Activated CD4-positive, alpha-beta T cell treated with anti-CD3 and anti-CD28 coated beads, Interleukin-2, amount 50 U/mL, for 24 hours (primary cell): ENCODE measurements at places on chromosomes 11 and 22.

DNA sequence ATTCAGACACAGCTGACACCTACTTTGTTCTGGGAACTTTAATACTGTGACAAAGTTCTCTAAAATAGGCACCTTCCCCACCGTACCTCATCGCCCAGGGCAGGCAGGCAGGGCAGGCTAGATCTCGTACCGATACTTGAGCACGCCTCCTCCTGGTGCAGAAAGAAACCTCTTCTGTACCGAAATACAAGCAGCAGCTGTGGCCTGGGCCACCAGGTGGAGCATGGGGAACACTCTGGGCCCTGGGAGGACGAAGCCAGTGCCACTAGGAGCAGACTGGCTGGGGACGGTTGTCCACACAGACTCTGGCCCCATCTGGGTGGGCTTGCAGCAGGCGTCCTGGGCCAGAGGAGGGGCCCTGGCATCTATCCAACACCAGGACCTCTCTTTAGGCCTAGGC is 12.8 kb downstream of the PMM1 start:
- DNase-seq = no peak

GRCh38 chr11:67997475-67997921 is 6.4 kb downstream of the UNC93B1 start:
- no peak for DNase-seq

DNA sequence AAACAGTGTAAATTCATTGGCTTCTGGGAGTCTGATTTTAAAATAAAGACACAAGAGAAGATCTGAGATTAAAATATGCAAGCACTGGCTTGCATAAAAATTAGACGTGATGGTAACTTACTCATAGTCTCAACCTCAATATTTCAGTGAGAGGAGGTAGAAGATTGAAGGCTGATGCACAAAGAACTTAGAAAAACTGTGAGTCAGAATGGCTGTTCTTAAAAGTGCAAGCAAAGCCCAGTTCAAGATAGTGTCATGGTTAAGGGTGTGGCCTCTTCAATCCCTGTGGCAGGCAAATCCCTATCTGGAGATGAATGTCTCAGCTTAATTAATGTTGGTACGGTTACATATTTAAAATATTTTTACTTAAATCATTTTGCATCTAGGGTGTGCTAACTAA is 33.6 kb upstream of the FIBIN start:
- no peak for DNase-seq

- no peak for DNase-seq
Observed at GRCh38 chr22:21818487-21819182, 48.8 kb downstream of the MAPK1 start.

GRCh38 chr11:35714882-35715627 is 52.5 kb downstream of the TRIM44 start:
- no peak for DNase-seq

GRCh38 chr11:45859661-45860140 is 12.4 kb downstream of the CRY2 start:
- no peak for DNase-seq

DNA sequence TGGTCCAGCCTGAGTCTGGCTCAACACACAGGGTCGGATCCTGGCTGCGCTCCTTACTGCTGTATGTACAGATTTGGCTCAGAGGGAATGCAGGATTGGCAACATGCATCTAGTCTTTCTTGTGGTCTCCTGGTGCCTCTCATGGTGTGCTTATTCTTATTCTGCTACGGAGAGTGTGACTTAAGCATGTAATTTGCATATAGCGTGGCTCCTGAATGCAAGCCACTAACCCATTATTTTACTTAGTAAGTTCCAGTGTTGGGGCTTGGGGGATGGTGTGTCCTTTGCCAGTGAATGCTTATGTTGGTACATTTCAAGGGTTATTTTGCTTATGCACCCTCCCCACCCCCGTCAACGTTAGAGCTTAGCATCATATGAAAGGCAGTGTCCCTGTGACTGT is 51.2 kb downstream of the PTPRJ start:
- no peak for DNase-seq

- no peak for DNase-seq
Observed at GRCh38 chr11:17066691-17067090, 10.8 kb downstream of the RPS13 start.

- no peak for DNase-seq
Observed at GRCh38 chr22:48106715-48107259, 1344.3 kb downstream of the TBC1D22A start.

DNA sequence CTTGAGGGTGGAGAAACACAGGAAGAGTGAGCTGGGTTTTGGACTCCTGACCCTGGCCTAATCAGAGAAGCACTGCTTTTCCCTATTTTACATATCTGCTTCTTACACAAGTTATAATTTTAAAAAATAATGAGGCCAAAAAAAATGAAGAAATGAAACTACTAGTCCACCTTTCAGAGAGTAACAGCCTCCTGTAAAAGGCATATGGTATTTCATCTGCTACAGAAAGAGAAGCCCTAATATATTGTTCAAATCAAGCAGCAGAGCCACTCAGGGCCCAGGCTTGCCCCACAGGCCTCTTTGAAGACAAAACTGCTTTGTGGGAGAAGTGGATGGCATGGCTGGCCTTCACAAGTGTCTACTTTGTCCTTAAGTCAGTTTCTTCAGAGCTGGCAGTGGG is 10.0 kb downstream of the DIXDC1 start:
- DNase-seq = no peak

DNA sequence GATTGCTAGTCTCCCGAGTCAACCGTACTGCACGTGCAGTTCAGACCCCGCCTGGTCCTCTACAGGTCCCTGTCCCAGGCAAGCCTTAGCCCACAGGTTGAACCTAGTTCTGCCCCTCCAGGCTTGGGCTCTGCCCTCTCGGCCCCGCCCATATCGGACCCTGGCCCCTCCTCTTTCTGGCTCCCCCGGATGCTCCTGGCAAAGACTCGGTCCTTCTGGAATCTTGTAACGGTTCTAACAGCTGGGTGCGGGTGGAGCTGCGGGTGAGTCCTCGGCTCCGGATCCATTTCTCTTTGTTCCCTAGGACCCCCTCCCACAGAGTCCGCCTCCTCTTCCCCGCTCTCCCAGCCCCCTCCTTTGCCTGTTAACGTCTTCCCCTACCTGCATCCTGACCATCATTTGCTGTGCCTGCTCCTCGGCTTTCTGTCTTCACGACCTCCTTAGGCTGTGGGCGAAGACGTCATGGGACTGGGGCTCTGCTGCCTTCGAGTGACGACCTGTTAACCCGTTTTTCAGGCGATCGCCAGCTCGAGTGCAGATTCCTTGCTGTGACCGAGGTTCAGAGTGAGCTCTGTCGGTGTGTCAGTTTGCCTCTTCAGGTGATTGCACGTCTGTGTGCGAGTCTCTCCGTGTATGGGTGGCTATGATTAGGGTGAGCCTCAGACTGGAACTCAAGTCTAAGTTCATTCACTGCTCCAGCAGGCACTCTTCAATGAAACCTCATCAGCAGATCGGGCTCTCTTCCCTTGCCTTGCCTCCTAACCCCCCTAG is at the start of gene DNHD1:
DNHD1 (plus strand) TSS at position 212 of the 771 bp plus-strand sequence. CDS start 936 bp downstream, outside the sequence.
- DNase-seq = no peak

GRCh38 chr11:70117567-70118145 is 39.5 kb downstream of the ANO1 start:
- no peak for DNase-seq

DNA sequence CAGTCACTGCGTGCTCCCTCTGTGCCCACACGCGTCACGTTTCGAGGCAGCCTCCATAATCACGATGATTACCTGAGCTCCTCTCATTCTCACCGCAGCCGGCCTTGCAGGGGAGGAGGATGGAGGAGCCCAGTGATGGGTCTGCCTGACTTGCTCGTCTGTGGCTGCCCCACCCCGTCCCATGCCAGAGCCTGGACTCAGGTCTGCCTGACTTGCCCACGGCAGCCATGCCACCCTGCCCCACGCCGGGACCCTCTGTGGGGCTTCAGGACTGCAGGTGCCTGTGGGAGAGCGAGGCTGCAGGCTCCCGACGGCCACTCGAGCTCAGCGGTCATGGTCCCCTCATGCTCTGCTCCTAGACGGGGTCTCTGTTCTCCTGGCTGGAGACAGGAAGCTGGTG is 1025.1 kb downstream of the BRD1 start:
- no peak for DNase-seq

GRCh38 chr22:39396797-39397195 is 2.8 kb upstream of the TAB1 start:
- no peak for DNase-seq

DNA sequence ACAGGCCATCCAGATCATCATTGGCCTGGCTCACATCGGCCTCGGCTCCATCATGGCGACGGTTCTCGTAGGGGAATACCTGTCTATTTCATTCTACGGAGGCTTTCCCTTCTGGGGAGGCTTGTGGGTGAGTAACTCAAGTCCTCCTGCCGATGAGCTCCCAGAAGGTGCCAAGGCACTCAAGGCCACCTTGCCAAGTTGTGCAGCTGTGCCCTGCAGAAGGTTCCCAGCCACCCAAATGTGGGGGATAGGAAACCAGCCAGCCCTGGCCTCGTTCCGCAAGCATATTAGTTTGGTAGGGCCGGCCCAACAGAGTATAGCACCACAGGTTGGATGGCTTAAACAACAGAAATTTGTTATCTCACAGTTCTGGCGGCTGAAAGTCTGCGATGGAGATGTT is 4.0 kb downstream of the MS4A8 start:
- no peak for DNase-seq

GRCh38 chr11:131637469-131638175 is 267.2 kb downstream of the NTM start:
- DNase-seq = no peak

DNA sequence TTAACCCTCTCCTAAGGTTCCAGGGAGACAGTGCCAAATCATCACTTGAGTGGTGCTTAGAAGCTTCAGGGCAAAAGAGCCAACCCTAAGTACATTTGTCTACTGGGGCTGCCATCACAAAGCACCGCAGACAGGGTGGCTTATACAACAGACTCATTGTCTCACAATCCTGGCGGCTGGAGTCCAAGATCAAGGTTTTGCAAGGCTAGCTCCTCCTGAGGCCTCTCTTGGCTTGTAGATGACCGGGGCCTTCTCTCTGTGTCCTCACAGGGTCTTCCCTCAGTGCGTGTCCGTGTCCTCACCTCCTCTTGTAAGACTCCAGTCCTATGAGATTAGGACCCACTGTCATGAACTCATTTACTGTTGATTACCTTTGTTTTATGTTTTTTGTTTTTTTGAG is 34.1 kb upstream of the CD81 start:
- no peak for DNase-seq

GRCh38 chr22:23530106-23530505 is 50.0 kb downstream of the IGLL1 start:
- no peak for DNase-seq

DNA sequence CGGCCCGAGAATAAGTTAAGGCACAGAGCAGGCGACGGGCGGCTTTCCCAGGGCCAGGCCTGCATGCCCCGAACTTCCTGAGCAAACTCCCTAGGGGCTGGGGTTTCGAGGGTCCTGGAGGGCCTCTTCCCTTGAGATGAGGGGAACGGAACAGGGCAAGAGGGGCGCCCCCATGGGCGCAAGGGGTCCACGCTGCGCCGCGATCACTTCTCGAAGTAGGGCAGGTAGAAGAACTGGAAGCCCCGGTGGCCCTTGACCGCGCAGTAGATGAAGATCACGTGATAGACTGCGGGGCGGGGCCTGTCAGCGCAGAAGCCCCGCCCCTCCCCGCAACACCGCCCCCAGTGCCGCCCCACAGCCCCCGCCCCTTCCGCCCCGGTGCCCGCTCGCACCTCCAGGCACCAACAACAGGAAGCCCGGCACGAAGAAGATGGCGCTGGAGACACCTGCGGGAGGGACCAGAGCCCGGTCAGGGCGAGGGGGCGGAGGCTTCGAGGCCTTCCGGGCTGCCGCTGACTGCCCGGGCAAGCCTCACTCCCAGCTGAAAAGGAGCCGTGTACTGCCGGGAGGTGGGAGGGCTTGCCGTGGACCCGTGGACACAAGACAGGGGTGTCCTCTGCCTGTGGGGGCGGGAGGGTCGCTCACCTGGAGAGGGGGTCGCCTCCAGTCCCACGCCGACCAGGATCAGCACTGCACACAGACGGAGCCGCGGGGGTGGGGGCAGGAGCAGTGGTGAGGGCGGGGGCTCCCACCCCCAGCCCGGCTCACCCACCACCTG is 4.5 kb downstream of the TMEM134 start:
- DNase-seq = peak; percentile 88

- no peak for DNase-seq
Observed at GRCh38 chr22:32572741-32573500, 98.3 kb downstream of the FBXO7 start.

GRCh38 chr11:80451105-80451504 is 1010.3 kb upstream of the TENM4 start:
- no peak for DNase-seq

GRCh38 chr22:39773503-39773902 is 120.1 kb downstream of the ENTHD1 start:
- DNase-seq = no peak

GRCh38 chr11:33689501-33689900 is 11.1 kb downstream of the C11orf91 start:
- DNase-seq = no peak

- DNase-seq = no peak
Observed at GRCh38 chr11:114172871-114173444, 113.4 kb downstream of the ZBTB16 start.

GRCh38 chr11:63933459-63933858 is 5.3 kb upstream of the NAA40 start:
- no peak for DNase-seq

- no peak for DNase-seq
Observed at GRCh38 chr22:29831186-29831921, 6.7 kb downstream of the ASCC2 start.

GRCh38 chr22:25853501-25854284 is 111.7 kb downstream of the MYO18B start:
- no peak for DNase-seq

GRCh38 chr11:65500387-65501185 is 1.7 kb downstream of the MALAT1 start:
- DNase-seq = no peak

GRCh38 chr22:27473533-27473932 is 328.0 kb downstream of the MN1 start:
- DNase-seq = no peak

DNA sequence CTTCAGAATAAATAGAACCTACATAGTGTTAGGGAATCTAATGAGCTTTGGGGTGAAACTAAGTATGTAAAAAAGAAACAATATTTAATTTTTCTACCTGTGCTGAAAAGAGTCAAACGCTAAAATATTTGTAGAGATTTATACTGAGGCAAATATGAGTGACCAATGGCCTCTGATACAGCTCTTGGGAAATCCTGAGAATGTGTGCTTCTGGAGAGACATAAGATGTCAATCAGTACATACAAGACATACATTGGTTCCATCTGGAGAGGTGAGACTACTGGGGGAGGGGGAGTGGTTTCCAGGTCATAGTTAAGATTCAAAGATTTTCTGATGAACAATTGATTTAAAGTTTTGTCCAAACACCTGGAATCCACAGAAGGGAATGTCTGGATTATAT is 970 bp downstream of the ASRGL1 start:
- no peak for DNase-seq

DNA sequence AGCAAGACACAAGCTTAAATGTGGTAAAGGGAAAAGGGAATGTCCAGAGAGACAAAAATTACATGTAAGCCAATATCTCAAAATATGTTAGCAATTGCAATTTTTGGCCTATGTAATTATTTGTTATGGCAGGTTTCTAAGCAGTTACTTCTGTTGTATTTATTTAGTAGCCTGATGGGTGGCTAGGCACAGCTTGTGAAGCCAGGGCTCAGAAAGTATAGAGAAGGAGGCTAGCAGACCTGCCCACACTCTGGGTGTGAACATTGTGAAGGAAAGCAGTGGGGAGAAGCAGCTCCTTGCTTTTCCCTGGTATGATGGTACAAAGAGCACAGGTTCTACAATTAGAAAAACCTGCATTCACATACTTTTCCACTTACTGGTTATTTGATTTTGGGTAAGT is 196.5 kb upstream of the PGR start:
- no peak for DNase-seq

GRCh38 chr22:37749226-37749625 is 52.4 kb downstream of the TRIOBP start:
- no peak for DNase-seq
